ENCODE measurements at places on chromosomes 7 and 10.

DNA sequence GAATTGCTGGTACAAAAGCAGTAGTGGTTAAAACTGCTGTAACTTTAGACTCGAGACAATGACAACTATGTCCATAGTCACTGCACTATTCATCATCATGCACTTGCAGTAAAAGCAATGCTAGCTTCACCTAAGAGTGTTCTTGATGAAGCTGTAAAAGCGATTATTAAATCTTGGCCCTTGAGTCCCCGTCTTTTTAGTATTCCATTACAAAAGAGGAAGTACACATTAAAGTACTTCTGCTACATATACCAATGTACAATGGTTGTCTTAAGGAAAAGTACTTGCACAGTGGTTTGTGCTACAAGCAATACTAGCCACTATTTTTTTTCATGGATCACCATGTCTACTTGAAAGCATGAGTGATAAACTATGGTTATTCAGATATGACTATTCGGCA, 78.3 kb downstream of the ATAD1 start:
- no peak for DNase-seq

GRCh38 chr7:106545275-106545674, 115.7 kb downstream of the CCDC71L start:
- no peak for DNase-seq

DNA sequence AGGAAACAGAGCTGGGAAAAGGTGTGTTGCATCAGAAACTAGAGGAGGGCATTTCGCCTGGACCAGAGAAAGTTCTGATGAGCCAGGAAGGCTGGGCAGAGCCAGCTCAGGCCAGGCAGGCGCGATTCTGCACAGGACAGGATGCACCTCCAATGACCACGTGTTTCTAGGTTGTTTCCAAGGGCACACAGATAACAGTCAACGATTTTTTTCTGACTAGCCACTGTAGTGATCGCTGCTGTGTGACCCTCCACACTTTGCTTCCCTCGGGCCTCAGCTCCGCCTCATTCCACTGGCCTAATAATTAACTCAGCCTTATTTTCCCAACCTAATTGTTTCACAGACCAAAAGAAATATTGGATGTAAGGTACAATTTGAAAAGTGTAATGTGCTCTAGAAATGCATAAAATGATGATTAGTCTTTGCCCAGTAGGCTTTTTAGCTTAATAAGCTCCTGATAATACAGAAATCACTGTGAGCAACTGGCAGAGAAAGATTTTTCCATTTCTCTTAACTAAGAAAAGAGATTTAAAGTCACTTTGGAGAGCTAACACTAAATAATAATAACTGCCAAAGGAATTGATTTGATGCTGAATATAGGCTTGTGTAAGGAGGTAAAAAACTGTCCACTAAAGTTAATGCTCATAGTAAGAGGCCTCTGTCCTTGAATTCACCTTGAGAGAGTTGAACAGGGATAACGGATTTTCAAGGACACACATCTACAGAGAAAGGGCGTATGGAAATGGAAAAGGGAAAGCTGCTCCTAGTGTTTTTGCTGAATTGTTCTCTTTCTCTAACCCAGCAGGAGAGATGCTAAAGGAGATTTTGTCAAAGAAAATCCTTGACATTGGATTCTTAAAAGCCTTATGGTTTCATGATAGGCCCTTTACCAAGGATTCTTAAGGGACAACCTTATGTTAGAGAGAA, 291.0 kb upstream of the C7orf33 start:
- DNase-seq: peak; percentile 32

DNA sequence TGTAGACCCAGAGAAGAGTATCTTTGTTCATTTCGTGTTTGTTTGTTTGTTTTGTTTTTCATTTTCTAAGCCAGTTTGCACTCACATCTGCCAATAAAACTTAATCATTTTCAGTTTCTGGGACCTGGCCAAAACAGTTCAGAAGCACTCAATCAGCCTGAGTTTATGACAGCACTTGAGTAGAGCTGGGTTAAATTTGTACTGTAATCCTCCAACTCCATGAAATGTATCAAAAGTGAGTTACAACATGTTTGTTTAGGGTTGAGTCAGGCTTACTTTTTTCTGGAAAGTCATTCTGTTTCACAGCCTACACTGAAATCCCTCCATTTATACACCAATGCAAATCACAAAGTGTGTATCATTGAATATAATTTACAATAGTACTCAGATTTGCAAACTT, 91.9 kb downstream of the ZWINT start:
- no peak for DNase-seq

- DNase-seq: no peak
Measured at GRCh38 chr7:158847451-158847866, 8.9 kb upstream of the DYNC2I1 start.

GRCh38 chr10:51894771-51895578, 195.6 kb upstream of the CSTF2T start:
- DNase-seq: no peak
